Breast epithelium (tissue), 4 donors: ENCODE measurements at places on chromosomes 2 and 18. TPM values are rescaled to one million over a fixed set of nuclear protein-coding genes. Genes with fewer than 3 reads are reported as not detected.

GRCh38 chr2:15158100-15158499 is 403.0 kb downstream of the NBAS start:
- DNase-seq, result no peak

GRCh38 chr18:25136416-25137196 is 215.4 kb downstream of the ZNF521 start:
- DNase-seq, result no peak

GRCh38 chr2:174773215-174773614 is 8.9 kb upstream of the CHRNA1 start:
- DNase-seq, result no peak

DNA sequence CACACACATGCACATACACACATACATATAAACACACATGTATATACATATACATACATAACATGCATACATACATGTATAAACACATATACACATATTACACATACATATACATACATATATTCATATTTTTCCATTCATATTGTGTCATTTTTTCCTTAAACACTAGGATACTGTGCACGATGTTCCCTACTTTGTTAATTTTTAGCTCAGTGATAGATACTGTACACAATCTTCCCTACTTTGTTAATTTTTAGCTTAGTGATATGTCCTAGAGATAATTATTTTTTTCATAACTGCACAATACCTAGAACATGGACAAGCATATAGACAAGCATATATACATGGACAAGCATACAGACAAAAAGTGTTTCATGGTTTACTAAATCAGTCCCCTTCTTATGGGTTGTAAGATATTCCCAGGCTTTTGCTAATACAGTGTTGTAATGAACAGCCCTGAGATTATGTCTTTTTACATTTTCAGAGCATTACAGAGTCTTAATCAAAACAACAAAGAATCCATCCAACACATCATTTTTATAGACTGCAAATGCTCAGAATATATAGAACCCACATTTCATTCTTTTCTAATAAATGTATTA is 75.6 kb downstream of the PID1 start:
- no peak for DNase-seq

DNA sequence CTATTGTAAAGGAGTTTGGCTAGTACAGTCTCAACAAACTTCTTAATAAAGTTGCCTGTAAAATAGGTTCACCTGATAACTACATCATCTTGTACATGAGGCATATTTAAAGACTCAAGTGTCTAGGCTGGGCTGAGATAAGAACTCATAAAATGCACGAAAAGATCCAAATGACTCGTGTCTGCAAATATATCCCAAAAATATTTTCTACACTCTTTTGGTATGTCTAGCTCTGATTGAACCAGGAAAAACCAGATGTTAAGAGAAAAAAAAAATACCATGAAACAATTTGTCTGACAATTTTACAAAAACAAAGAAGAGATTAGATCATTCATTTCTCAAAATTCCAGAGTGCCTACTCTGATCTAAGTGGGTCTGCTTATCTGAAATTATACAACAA is 166.9 kb upstream of the OSR1 start:
- no peak for DNase-seq

DNA sequence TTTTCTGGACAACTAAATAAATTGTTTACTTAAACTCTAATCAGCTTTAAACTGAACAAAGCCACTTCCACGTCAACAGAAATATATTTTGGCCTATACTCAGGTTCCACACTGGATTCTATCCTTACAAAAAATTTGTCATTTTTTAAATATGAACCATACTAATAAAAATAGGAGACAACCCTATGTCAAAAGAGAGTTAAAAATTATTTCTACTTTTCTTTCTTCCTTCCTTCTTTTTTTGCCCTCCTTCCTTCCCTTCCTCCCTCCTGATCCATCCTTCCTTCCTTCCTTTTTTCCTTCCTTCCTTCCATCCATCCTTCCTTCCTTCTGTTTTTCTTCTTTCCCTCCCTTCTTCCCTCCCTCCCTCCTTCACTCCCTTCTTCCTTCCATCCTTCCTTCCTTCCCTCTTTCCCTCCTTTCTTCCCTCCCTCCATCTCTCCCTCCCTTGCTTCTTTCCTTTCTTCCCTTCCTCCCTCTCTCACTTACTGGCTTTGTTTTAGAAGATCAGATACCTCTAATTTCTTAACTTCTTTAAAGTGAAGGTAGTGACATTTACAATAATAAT is 1444.9 kb downstream of the DPP10 start:
- DNase-seq, result no peak

DNA sequence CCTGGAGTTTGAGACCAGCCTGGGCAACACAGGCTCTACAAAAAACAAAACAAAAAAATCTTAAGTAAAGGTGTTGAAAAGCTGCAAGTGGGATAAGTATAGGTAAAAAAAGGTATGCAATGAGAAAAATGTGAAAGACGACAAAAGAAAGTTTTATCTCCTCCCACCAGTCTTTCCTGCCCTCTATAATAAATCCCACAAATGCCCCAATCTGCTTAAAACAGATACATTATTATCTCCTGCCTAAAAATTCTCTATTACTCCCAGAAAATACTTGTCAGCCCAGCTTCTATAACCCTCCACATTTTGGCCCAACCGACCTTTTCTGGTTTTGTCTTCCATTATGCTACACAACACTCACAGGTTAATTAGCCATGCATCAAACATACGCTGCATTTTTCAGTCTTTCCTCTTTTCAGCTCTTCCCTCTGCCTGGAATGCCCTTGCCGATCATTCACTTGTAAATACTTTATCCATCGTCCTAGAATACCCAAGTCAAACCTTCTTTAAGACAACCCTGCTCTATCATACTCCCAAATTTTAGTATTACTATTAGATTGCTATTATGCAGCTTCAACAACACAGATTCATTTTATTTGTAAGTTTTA is 10.8 kb downstream of the ASXL2 start:
- no peak for DNase-seq

GRCh38 chr2:16218625-16219024 is 278.3 kb downstream of the MYCN start:
- DNase-seq, result no peak

DNA sequence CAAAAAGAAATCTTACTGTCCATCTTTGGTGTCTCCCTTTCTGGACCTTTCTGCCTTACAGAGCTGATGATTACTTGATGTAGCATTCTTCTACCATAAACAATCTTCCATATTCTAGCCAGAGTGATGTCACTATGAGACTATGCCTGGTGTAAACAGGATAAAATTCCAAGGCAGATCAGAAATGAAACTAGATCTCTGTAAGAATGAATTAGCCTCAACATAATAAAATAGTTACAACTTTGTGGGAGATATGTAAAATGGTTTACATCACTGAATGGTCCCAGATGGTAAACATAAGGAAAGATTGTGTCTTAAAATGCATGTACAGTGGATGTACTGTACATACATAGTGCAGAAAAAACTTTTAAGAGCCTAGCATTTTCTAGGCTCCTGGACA is 112.3 kb upstream of the ZNF521 start:
- no peak for DNase-seq

DNA sequence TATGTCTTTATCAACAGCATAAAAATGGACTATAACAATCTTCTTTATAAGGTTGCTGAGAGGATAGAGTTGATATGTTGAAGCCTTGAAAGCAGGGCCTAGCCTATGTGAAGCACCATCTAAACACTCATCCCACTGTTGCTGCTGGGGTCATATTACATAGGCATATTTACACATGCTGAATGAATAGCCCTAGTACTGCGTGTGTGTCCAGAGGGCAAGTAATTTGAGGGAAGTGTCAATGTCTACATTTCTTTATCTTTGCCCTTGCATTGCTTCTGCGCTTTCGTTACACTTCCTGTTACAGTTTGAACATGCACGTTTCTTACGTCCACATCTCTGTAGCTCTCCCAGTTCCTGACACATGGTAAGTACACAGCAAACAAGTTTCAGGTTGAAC is 280.3 kb upstream of the ATP5MC3 start:
- DNase-seq, result no peak

GRCh38 chr2:180077295-180077906 is 70.3 kb upstream of the CWC22 start:
- no peak for DNase-seq

- DNase-seq, result no peak
These were observed 68.8 kb downstream of the VPS54 start for GRCh38 chr2:63950414-63950813.

DNA sequence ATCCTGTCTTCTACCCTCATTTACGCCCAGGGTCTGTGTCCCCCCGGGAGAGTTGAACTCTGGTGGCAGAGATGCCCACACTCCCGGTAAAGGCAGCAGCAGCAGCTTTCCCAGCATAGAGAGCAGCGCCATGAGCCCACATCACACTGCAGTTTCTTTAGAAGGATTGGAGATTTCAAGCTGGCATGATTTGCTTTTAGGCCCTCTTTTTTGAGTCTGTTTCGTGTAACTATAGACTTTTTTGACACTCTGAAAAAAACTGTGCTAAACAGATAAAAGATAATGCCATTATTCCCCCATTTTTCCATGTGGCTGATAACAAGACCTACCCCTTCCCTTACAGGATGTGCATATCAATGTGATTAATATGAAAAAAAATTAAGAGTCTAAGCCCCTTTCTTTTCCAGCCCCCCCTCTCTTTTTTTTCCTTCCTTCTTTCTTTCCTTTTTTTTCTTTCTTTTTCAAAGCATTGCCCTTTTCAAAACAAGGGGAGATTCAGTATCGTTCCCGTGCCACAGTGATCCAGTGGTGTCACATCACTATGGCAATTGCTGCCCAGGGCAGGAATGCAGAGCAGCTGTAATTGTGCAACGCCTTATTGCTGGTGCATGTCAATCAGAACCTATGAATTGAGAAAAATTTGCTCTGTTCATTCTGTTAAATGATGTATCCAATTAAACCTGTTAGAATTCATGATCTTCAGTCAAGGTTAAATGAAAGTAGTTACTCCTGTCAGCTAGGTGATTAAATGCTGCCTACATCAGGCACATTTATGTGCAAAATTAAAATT is 104.5 kb downstream of the CDCA7 start:
- DNase-seq, result no peak

DNA sequence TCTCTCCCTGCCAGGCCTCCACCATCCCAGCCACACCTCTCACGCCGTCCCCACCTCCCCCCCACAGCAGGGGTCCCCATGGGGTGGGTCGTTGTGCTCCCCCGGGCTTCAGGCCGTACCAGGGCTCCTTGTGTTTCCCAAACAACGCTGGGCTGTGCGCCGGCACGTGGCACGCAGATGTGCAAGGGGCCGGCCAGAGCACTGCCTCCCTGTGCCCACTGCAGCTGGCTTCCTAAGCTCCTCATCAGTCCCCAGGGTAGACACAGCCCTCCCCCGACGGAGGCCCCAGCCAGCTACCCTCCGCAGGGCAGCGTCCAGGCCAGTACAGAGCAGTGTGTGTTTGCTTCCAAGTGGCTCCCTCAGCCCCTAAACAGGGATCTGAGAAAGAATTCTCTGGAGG is 34.0 kb downstream of the BIN1 start:
- DNase-seq, result no peak

- no peak for DNase-seq
These were observed 8.2 kb downstream of the LGALSL start for GRCh38 chr2:64462171-64462570.

GRCh38 chr2:181372646-181373040 is 84.5 kb upstream of the ITGA4 start:
- no peak for DNase-seq

DNA sequence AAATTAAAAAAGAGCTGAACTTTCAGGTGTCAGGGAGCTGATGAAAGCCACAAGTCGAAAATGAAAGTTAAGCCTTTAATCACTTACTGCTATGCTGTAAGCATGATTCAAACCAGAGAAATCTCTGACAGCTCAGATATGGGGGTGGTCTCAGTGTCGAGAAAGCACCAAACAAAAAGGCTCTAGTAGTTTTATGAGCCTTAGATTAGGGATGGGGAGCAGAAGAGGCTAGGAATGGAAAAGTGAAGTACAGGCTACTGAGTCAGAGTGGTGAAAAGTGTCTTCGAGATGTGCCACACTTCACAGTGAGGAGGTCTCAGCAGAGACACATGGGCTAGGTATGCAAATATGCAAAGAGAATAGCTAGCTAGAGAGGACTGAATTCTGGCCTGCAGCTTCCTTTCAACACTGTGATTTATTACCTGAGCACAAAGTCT is 482.2 kb downstream of the SPAG16 start:
- no peak for DNase-seq

GRCh38 chr2:103875531-103875930 is 978.4 kb upstream of the POU3F3 start:
- no peak for DNase-seq

GRCh38 chr2:63500398-63500797 is 87.9 kb downstream of the WDPCP start:
- DNase-seq, result no peak

GRCh38 chr18:36813101-36813775 is 15.6 kb downstream of the TPGS2 start:
- no peak for DNase-seq

DNA sequence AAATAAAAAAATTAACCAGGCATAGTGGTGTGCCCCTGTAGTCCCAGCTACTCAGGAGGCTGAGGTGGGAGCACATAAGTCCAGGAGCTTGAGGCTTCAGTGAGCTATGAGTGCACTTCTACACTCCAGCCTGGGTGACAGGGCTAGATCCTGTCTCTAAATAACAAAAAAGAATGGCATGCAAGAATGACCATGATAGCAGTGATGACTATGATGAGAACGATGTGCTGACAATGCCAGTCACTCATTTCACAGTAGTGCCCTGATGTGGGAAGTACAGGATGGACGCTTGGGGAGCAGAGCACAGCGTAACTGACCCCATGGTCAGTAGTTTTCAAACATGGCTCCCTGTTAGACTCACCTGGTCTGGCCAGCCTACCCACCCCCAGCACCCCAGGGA is 139.1 kb downstream of the VAPA start:
- DNase-seq, result no peak

- DNase-seq, result no peak
These were observed 372.5 kb downstream of the CBLN2 start for GRCh38 chr18:72171596-72171995.

- DNase-seq, result no peak
These were observed 158.6 kb downstream of the PPP1R1C start for GRCh38 chr2:182144041-182144775.

GRCh38 chr2:95077530-95077825 is 44.1 kb downstream of the MRPS5 start:
- no peak for DNase-seq

Gene COL5A2
- total RNA-seq, result 22.7 TPM

Gene SLC11A1
- 53.4 TPM for total RNA-seq

Gene UGT1A4
- total RNA-seq, result not detected

Gene HOXD10
- not detected for total RNA-seq

Gene CXCR1
- not detected for total RNA-seq

Gene TCF23
- not detected for total RNA-seq

Gene LRATD1
- 4.9 TPM for total RNA-seq

Gene RIT2
- not detected for total RNA-seq

Gene DNAJC27
- total RNA-seq, result 10.8 TPM

Gene EPB41L5
- 42.3 TPM for total RNA-seq

Gene TMEM169
- not detected for total RNA-seq

Gene RAB6C
- 1.6 TPM for total RNA-seq
